ENCODE measurements at places on chromosomes 3 and 15.

- no peak for DNase-seq
These were observed 145.6 kb downstream of the TCF12 start for GRCh38 chr15:57064033-57064432.

GRCh38 chr3:52444860-52445793 lies at the start of gene SEMA3G:
SEMA3G (minus strand) TSS chr3:52445103; CDS start chr3:52445027, 76 bp downstream.
- peak; percentile 79 for DNase-seq

- peak; percentile 49 for DNase-seq
These were observed 660.1 kb upstream of the CFAP20DC start for GRCh38 chr3:59709702-59710553.

- DNase-seq = no peak
These were observed 228.8 kb upstream of the PPP2R3A start for GRCh38 chr3:135736740-135737139.

DNA sequence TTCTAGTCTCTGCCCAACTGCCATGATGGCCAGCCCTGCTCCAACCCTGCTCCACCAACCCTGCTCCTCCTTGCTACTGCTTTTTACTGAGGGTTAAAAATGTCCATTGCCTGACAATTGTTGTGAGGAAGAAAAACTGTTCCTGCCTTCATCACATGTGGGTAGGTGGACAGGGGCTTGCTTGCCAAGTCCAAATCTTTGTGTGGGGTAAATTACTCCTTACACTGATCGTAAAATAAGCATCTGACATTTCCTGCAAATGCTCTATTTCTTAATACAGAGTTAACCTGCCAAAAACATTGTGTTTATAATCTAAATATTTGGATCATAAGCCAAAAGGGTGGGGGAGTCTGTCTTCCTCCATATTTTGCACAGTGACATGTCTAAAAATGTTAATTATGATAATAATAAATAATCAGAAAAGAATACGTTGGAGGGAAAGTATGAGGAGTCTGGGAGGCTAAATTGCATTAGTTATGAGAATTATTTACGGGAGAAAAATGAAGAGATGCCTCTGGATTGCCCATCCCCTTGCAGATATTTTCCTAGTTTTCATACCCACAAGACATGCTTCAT lies 242.5 kb upstream of the TBL1XR1 start:
- DNase-seq = no peak

DNA sequence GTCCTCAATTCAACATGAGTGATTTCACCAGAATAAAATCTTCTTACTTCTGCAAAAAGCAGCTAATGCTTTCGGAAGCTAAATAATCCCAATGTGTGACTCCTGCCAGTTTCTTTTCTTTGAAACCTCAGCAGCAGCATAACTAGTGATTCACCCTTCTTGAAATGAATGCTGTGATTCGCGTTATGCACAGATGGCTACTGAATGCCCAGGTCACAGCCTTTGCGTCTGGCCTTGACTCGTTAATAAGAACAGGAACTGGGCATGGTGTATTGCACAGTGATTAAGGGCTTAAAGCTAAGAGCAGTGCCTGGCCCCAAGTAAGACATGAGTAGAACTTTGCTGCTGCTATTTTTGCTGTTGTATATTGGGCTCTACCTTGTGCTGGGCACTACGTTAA lies 19.0 kb downstream of the CGNL1 start:
- DNase-seq = no peak

- no peak for DNase-seq
These were observed 266.7 kb downstream of the SLCO3A1 start for GRCh38 chr15:92120094-92120795.

GRCh38 chr15:76296849-76297248 lies 14.4 kb downstream of the ETFA start:
- DNase-seq = no peak

DNA sequence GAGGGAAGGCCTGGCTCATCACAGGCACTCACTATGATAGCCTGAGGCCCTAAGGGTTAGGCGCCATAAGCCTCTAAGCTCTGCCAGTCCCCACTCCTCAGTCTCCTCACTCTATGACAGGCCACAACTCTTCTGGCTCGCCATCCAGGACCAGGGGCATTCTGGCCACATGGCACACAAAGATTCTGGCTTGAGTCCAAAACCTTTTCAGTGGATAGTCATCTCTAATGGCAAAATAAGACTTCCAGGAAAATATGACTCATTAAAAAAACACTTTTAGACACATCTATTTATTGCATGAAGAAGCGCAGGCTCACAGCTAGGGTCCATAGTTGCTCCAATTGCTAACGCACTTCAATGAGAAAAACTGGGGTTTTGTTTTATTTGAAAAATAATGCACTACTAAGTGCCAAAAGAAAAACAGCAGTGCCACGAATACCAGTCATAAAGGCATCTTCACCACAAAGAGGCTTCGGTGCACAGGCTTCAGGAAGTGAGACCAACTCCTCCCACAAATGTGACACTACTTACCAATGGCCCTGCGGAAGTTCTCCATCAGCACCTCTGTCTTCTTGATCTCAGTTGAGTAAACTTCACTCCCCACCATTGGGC lies 11.1 kb downstream of the RUVBL1 start:
- peak; percentile 51 for DNase-seq

DNA sequence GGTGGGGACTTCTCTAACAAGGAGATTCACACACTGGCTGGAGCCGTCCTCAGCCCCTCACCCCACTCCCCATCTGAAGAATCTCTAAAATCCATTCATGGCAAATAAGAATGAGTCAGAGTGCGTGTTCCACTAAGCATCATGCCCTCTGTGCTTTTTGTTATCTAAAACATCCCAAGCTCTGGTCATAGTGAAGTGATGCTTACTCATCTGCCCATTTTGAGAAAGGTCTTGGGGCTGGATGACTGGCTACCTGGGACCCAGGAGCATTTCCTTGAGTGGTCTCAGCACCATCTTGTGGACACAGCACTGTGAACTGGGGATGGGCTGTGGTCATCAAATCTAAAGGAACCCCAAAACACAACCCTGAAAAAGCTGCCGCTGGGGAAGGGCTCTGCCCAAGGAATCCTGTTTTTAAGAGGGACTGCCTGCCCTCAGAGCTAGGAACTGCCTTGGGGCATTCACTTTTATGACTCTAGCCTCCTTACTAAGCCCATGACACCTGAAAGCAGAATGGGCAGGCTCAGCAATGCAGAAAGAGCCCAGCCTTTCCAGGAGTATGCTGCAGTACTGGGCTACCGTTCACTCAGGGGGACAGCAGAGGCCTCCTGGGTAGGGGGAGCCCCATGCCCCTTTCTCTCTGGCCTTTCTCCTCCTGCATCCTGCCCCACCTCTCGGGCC lies 53.5 kb downstream of the ZBTB38 start:
- no peak for DNase-seq

DNA sequence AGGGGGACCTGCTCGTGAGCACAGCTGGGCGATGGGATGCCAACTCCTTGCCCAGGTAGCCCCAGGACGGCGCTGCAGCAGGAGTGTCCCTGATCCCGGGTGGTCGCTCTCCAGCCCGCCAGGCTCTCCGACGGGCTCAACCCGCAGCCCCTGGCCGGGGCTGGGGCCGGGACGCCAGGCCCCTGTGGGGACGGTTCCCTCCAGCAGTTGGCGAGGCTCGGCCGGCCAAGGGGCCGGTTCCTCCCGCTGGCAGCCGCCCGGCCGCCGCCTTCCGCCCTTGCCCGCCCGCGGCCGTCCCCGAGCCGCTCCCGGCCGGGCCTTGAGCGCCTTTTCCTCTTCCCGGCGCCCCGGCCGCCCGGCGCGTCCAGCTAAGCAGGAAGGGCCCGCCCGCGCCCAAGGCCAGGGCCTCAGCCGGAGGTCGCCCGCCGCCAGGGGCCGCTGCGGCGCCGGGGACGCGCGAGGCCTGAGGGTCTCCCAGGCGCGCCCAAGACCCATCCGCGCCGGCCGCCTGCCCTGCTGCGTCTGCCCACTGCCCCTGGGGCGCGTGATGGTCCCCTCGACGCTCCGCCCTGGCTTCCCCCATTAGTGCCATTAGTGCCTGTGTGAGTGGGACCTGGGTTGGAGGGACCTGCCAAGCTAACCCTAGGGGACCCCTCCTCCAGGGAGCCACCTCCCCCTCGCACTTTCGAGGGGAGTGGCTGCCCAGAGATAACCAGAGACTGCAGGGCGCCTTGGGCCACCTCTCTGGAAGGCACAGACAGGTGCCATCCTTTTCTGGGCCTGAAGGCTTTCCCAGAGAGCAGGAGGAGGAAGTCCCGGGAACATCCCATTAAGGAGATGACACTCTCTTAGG lies 106.4 kb downstream of the FBLN2 start:
- DNase-seq = peak; percentile 21

DNA sequence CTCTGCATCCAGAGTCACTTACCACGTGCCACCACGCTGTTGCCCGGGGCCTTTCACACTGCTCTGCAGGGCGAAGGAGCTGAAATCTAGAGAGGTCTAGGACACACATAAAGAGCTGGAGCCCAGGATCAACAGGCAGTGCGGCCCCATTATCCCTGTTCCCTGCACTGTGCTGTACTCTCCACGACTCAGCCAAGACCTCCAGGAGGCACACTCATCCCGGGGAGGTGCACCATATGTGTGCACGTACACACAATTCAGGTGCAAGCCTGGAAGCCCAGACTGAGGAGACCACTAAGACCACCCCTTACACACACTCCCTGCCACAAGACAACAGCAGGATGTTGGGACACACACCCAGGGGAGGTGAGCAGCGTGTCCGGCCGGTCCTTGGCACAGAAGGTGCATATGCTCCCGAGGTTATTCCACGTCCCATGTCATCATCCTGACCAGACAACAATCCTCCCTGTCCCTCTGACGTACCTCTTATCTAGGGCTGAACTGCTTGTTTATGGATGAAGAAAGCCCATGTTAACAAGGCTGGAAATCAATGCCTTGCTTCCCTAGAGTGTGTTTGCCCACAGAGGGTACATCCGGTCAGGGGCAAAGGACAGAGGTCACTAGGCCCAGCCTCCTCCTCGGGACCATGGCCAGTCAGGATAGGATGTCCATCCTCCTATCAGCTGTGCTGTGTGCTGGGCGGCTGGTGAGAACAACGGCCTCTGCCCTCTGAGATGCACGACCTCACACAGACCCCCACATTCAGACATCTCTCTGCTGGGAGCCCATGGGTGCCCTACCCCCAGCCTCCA lies 16.1 kb downstream of the KLF15 start:
- DNase-seq = no peak

DNA sequence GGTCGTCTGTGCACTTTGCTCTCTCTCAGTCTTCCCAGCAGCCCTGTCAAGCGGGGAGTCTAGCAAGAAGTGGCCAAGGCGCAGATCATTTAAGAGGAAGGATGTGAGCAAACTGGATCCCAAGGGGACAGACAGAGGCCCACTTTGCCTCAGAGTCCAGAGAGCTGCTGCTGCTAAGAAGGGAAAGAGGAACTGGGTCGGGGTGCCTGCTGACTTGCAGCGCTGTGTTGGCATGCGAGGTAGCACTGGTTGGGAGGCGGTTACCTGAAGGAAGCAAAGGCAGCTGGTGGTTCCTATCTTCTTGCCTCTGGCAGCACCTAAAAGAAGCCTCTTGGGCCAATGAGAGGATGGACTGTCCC lies 28.1 kb downstream of the SMAD3 start:
- peak; percentile 79 for DNase-seq

DNA sequence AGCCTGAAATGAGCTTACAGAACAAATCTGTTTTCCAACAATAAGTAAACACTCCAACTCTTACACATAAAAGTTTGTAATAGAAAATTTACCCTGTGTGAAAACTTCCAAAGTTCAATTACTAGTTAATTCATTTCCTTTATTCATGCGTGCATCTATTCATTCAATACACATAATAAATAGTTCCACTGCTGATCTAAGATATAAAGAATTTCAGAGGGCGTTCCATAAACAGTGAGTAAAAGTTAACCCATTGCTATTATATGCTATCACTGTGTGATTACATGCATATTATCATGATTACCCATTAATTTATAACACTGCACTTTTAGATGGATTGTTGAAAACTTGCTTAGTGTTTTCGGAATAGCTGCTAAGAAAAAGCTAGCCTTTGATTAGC lies 36.2 kb upstream of the CFAP20DC start:
- DNase-seq = no peak

DNA sequence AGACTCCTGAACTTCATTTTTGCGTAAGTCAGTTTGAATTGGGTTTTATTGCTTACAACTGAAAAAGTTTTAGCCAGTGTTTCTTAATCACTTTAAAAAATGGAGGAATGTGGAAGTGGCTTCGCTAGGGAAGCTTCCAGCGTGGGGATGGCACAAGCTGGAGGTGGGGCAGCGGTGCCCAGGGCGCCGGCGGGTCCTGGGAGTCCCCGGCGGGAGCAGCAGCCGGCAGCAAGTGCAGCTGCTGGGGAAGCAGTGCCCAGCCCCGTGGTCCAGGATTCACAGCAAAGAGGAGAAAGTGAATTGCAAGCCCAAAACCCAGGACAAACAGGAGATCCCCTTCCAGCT lies 301.8 kb upstream of the PROK2 start:
- DNase-seq = no peak
